ENCODE measurements at places on chromosomes 16 and 17. TPM values are rescaled to one million over a fixed set of nuclear protein-coding genes. Genes with fewer than 3 reads are reported as not detected.

The ADAMTS18 gene
- total RNA-seq, result not detected

GRCh38 chr17:10631048-10631700, 25.9 kb downstream of the MYH3 start:
- no peaks in the 10 kb centered on the region for H3K27me3 ChIP-seq
- no peak overlapping the region for H3K27ac ChIP-seq
- no peak overlapping the region for H3K4me3 ChIP-seq

DNA sequence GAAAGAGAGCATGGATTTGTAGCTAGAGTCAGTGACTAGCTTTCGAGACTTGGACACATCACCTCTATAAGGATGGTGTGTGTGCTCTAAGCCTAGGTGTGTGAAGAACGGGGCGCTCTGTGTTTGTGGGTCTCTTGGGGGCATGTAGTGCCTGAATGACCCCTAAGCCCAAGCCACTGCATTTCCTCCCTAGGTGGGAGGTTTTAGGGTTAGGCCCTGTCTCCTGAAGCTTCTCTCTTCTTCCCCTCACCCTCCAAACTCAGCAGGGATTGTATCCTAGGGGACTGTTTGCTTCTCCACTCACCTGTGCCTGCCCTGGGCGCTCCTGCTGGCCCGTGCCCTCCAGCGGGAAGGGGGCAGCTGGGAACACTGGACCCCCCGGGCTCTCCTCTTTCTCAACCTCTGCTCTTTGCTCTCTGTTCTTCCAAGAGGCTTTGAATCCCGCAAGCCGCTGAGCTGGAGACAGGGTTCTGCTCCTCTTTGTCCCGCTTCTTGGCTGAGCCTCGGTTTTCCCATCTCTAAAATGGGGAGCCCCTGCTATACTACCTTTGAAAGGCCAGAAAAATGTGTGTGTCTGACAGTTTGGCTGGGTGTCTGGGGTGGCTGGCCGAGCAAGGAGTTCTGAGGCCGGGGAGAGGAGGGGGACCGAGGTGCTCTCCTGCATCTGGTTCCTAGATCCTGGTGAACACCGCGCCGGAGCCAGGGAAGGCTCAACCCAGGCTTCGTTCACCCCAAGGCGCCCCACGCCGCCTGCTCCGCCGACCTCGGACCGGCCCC, 810 bp downstream of the CYGB start:
- H3K36me3 ChIP-seq, result no peaks in the 10 kb centered on the region
- DNase-seq, result no peak
- peaks cover 5% of the 10 kb centered on the region for H3K4me1 ChIP-seq

- H3K4me3 ChIP-seq, result no peak overlapping the region
- no peaks in the 10 kb centered on the region for H3K36me3 ChIP-seq
- H3K27ac ChIP-seq, result no peak overlapping the region
Observed at GRCh38 chr16:51638339-51639135, 487.5 kb upstream of the SALL1 start.

- peaks cover 23% of the 10 kb centered on the region for H3K4me1 ChIP-seq
- H3K27ac ChIP-seq, result peak within 1 kb of the TSS; percentile 100
- H3K4me3 ChIP-seq, result peak within 1 kb of the TSS; percentile 100
- peak; percentile 83 for DNase-seq
- H3K27me3 ChIP-seq, result no peaks in the 10 kb centered on the region
Observed at GRCh38 chr17:43006639-43007551, at the start of gene IFI35. Gene IFI35, plus strand, starts transcription at chr17:43006784. Its CDS starts 164 bp downstream, at chr17:43006948.

DNA sequence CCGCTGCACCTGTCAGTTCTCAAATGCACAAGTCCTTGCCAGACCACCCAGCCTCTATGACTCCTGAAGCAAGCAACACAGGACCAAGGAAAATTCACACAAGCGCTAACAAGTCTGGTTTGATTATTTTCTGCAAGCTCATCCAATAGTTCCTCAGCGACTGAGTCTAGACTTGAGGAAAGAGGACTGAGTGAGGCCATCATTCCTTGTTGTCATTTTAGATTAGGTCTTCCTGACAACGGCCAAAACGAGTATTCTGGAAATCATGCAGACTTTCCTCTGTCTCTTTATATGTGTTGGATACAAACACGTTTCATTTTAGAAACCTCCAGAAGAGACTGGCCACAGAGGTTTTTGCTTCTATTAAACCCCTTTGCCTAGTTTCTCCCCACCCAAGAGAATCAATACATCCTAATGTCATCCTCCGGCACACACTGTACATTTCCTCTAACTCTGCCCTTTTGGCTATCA, 561 bp downstream of the CCDC47 start:
- H3K27ac ChIP-seq, result peak overlapping the region; percentile 97
- no peaks in the 10 kb centered on the region for H3K27me3 ChIP-seq
- peak overlapping the region; percentile 91 for H3K4me3 ChIP-seq
- H3K4me1 ChIP-seq, result peaks cover 29% of the 10 kb centered on the region
- H3K36me3 ChIP-seq, result peaks cover 23% of the 10 kb centered on the region

GRCh38 chr17:13594762-13595598, 6.7 kb downstream of the HS3ST3A1 start:
- H3K27me3 ChIP-seq, result peaks cover 37% of the 10 kb centered on the region
- H3K36me3 ChIP-seq, result no peaks in the 10 kb centered on the region
- no peak overlapping the region for H3K4me3 ChIP-seq
- DNase-seq, result peak; percentile 46
- H3K27ac ChIP-seq, result no peak overlapping the region
- H3K4me1 ChIP-seq, result peaks cover 9% of the 10 kb centered on the region

DNA sequence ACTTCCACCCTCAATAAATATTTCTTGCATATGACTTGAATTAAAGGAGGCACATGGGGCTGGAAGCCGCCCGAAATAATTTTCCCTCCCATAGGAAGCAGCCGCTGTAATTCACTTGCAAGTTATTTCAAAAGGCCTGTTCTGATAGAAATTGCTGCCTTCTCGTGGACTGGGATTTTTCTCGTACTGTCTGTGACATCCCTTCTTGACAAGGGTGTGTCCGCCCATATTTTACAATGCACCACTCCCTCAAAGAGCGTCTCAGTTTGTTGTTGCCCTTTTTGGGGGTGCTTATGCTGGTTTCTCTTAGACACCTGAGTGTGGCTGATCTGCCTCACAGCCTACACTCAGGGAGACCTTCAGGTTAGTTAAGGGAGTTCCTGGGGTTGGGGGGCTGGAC, 160.0 kb downstream of the MSI2 start:
- no peak overlapping the region for H3K4me3 ChIP-seq
- peaks cover 28% of the 10 kb centered on the region for H3K36me3 ChIP-seq
- no peak for DNase-seq
- no peak overlapping the region for H3K27ac ChIP-seq
- no peaks in the 10 kb centered on the region for H3K27me3 ChIP-seq
- peaks cover 9% of the 10 kb centered on the region for H3K4me1 ChIP-seq

- H3K27ac ChIP-seq, result no peak overlapping the region
- no peak for DNase-seq
- H3K4me1 ChIP-seq, result peaks cover 43% of the 10 kb centered on the region
- no peaks in the 10 kb centered on the region for H3K27me3 ChIP-seq
Observed at GRCh38 chr17:59637611-59638310, 18.1 kb downstream of the CLTC start.
